ENCODE measurements at places on chromosomes 12 and 14.

DNA sequence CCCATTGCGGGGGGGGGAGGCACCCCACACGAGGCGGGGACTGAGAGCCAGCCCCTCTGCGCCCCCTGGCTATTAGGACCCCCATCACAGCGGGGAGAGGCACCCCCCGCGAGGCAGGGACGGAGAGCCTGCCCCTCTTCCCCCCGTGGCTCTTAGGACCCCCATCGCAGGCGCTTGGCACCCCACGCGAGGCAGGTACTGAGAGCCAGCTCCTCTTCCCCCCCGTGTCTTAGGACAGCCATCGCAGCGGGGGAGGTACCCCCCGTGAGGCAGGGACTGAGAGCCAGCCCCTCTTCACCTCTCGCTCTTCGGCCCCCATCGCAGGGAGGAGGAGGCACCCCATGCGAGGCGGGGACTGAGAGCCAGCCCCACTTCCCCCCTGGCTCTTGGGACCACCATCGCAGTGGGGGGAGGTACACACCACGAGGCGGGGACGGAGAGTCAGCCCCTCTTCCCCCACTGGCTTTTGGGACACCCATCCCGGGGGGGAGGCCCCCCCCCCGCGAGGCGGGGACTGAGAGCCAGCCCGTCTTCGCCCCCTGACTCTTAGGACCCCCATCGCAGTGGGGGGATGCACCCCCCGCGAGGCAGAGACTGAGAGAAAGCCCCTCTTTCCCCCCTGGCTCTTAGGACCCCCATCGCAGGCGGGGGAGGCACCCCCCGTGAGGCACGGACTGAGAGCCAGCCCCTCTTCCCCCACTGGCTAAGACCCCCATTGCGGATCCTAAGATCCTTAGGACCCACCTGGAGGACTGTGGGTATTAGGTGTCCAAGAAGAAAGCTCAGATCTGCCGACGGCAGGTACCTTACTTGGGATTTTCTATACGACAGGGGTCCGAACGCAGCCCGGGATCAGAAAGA, 198.6 kb upstream of the PZP start:
- DNase-seq = no peak

GRCh38 chr14:76828339-76829012, 2.3 kb downstream of the LRRC74A start:
- DNase-seq = no peak

GRCh38 chr14:50937325-50937724, 7.0 kb downstream of the PYGL start:
- DNase-seq = no peak

DNA sequence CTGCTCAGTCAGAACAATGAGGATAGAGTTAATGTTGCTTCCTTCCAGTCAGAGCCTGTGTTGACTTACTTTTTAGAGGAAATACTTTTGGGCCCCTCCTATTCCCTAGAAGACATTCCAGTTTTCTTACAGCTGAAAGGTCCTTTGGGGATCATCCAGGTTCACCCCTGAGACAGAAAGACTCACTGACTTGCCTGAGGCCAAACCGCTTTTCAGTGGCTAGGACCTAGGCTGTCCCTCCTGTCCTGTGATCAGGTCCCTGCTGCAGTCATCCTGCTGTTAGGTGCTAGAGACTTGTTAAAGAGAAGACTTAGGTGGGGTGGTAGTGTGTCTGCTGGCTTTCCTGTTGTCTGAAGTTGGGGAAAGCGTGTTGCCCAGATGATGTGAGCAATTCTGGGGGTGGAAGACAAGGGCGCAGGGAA, 39.6 kb downstream of the SUSD6 start:
- DNase-seq = no peak

DNA sequence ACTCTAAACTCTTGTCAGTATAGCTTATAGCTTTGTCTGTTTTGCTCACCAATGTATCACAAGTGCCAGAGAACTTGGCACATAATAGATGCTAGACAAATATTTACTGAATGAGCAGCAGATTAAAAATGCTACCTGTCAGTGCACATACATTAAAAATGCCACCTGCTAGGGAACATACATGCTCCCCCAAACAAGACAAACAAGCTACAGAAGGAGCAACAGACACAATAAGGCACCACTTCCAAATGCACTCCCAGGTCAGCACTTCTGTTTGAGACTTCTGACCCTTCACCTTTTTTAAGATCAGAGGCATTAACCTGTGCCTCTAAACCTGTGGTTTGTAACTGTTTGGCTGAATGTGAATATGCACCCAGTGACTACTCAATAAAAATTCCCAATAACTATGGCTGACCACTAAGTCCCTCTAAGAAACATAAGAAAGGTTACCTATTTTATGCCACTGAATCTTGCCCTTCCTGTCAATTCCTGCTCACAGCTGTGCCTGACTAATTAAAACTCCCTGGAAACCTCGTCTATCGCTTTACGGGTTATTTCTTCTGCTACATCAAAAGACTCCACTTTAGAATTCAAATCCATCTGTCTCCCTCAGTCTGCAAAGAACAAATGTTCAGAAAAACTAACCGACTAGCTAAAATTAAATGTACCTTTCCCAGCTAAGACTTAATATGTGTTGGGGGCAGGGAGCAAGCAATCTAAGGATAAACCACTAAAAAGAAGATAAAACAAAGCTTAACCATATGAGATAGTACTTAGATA, 41.0 kb downstream of the HECTD4 start:
- DNase-seq = no peak

- no peak for DNase-seq
Observed at GRCh38 chr12:52395761-52396434, 10.2 kb downstream of the KRT82 start.

GRCh38 chr12:75711271-75711670, 199.9 kb upstream of the KRR1 start:
- no peak for DNase-seq

DNA sequence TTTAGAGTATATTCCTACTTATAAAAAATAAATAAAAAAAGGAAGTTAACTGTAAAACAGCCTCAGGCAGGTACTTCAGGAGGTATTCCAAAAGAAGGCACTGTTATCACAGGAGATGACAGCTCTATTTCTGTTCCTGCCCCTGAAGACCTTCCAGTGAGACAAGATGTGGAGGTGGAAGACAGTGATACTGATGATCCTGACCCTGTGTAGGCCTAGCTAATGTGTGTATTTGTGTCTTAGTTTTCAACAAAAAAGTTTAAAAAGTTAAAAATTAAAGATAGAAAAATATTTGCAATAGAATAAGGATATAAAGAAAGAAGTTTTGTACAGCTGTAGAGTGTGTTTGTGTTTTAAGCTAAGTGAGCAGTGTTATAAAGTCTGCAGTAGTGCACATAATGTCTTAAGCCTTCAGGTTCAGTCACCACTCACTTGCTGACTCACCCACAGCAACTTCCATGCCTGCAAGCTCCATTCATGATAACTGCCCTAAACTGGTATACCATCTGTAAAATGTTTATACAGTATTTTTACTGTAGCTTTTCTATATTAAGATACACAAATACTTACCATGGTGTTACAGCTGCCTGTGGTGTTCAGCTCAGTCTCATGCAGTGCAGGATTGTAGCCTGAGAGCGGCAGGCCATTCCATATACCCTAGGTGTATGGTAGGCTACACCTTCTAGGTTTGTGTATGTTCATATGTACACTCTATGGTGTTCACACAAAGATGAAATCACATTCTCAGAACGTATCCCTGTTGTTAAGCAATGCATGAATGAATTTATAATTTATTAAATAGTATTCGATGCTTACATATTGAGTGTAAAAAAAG, 121.1 kb downstream of the ANO6 start:
- no peak for DNase-seq

GRCh38 chr12:71392521-71393145, 47.0 kb upstream of the LGR5 start:
- peak; percentile 6 for DNase-seq

DNA sequence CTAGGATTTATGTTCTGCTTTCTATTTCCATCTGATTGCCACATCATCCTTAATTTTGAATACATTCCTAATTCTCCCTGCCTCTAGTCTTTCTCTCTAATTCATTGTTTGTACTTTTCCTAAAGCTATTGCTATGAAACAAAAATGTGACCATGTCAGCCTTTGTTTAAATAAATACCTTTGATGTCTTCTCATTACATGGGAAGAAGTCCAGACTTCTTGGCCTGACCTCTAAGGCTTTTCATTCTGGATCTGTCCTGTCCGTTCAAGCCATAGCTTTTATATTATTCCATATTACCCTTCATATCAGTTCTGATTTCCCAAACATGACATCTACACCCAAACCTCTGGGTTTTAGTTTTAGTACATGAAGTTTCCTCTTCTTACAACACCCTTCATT, 91.4 kb downstream of the CDK17 start:
- no peak for DNase-seq

GRCh38 chr14:56787530-56787929, 22.7 kb downstream of the OTX2 start:
- no peak for DNase-seq

DNA sequence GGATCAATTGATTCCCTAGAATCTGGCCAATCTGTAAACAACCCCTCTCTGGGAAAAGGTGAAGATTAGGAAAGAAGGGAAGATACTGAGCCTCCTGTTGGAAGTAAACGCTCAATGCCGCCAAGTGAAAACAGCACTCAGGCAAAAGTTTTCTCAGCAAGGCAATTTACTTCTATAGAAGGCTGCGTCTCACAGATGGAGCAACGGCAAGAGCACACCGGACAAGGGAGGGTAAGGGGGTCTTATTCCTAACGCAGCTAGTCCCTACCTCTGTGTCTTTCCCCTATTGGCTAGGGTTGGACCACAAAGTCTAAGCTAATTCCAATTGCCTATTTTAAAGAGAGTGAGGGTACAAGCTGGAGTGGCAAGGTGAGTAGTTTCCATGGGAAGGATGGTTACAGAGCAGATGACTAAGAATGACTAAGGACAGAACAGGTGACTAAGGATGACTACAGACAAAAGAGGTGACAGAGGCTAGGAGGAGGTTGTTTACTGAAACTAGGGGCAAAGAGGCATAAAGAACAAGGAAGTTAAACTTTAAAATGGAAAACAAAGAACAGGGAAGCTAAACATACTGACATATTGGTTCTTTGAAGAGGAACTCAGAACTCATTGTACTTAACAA, 5.6 kb upstream of the TTC9 start:
- no peak for DNase-seq

DNA sequence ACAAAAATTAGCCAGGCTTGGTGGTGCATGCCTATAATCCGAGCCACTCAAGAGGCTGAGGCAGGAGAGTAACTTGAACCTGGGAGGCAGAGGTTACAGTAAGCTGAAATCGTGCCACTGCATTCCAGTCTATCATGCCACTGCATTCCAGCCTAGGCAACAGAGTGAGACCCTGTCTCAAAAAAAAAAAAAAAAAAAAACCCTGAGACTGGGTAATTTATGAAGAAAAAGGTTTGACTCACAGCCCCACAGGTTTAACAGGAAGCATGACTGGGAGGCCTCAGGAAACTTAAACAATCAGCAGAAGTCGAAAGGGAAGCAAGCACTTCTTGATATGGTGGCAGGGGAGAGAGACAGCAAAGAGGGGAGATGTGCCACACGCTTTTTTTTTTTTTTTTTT, 123.2 kb downstream of the GXYLT1 start:
- no peak for DNase-seq

DNA sequence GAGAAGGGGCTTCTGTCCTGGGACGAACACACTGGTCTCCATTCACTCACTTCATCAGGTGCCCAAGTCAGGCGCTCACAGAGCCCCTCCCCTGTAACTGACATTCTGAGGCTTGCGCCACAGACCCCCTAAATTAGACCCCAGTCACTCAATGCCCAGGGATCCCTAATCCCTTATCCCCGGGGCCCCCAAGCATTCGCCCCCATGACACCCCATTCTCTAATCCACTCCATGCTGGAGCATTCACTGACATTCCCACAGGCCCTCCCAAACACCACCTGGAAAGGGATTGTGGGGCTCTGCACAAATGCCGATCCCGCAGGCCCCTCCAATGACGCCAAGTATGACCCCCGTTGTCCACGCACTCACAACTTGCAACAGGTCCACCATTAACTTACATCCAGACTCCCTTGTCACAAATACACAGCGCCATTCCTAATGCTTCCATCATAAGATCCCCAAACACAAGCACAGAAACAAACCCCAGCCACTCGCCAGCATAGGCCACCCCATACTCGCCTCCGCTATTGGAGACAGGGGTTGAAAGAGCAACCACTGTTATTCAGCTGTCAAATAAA, 1.5 kb downstream of the ZNF605 start:
- no peak for DNase-seq

DNA sequence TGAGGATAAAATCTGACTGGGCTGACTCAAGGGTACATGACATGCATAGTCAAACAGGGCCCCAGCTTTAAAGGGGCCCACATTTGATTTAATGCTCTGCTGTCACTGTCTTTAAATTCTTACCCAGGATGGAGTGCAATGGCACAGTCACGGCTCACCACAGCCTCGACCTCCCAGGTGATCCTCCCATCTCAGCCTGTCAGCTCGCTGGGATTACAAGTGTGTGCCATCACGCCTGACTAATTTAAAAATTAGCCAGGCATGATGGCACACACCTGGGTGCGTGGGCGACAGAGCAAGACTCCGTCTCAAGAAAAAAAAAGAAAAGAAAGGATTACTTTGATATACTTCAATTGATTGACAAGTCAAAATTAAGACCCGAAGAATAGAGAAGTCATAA, 9.2 kb upstream of the PLBD1 start:
- no peak for DNase-seq

- DNase-seq = no peak
Observed at GRCh38 chr12:49038291-49038955, 19.8 kb upstream of the PRKAG1 start.

DNA sequence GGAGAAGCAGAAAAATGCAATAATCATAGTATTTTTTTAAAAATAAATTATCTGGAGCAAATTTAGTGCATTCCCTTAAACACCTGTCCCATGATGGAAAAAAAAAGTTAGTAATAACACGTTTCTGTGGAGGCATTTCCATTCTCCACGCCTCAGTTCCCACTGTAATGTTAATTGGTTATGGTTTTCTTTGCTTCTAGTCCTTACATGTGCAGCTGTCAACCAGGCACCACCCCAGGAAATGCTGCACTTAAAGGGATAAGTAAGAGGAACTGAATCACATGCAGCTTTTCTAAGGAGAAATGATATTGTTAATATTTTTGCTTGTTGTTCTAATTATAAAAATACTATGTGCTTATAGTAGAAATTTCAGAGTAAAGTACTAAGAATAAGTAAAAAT, 240.3 kb downstream of the ZFP36L1 start:
- DNase-seq = no peak

GRCh38 chr12:41264281-41264680, 76.2 kb downstream of the PDZRN4 start:
- DNase-seq = no peak

Data from CD4-positive, alpha-beta T cell treated with Interleukin-2 at 100 ng/mL for 4 hours (primary cell).